ENCODE measurements at places on chromosomes 2 and 18.
A peak's percentile ranks its signal among the peaks of the same experiment; 100 is the strongest.

- no peak for DNase-seq
Observed at GRCh38 chr2:70477441-70477844, 76.2 kb downstream of the TGFA start.

DNA sequence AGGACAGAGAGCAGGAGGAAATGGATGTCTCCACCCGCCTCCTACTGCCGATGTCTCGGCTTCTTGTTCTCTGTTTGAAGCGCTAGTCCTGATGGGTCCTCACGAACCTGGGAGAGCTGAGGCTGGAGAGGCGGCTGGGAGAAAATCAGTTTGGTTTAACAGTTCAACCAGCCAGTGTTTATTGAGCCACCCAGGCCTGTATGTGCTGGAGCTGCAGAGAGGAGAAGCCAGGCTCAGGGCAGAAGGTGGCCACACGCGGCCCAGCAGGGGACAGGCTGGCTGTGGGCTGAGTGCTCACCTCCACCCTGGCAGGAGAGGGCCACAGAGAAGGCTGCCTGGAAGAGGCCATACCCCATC lies 202.1 kb downstream of the CYP26B1 start:
- no peak for DNase-seq

DNA sequence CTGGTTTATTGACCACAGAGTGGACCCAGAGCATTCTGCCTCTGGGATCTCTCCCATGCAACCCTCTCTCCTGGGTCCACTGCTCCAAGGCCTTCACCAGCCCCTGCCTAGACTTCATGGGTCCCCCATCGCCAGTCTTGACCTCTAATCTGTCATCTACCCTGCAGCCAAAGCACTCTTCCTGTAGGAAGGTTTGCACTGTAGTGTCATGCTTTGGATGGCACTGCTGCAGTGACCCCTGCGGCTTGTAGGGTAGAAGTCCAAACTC lies 41.7 kb downstream of the MYO7B start:
- DNase-seq = no peak

- DNase-seq = peak; percentile 57
Observed at GRCh38 chr2:85585781-85586105, 1.5 kb downstream of the VAMP5 start.

DNA sequence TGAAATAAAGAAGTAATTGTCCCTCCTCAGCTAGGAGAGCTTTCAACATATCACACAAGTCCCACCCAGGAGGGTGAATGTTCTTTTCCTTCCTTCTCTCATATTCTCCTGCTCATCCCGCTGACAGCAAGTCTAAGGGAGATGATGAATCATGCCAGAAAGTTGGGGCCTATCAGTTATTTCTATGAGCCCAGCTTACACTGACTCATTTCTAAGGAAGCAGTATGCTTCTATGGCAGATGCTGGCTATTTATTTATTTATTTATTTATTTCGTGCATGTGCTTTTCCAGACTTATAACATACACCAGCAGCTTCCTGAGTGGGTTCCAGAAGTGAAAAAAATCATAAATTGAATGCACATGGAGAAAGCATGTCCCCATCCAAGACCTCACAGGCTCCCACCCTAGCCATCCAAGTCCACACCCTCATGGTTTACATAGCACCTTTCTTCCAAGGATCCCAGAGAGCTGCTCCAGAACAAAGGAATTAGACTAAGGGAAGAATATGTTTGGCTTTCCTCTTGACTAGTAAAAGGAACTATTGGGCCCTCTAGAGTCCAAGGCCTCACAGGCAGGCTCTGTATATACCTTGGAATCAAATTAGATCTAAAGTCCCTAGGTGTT lies 1074.2 kb upstream of the ZEB2 start:
- DNase-seq = peak; percentile 49

GRCh38 chr18:49626842-49627467 lies 65.1 kb downstream of the LIPG start:
- no peak for DNase-seq

- peak; percentile 77 for DNase-seq
Observed at GRCh38 chr2:199985625-199986207, 30.3 kb downstream of the MAIP1 start.

- DNase-seq = peak; percentile 99
Observed at GRCh38 chr2:191927991-191928390, 81.1 kb upstream of the CAVIN2 start.

DNA sequence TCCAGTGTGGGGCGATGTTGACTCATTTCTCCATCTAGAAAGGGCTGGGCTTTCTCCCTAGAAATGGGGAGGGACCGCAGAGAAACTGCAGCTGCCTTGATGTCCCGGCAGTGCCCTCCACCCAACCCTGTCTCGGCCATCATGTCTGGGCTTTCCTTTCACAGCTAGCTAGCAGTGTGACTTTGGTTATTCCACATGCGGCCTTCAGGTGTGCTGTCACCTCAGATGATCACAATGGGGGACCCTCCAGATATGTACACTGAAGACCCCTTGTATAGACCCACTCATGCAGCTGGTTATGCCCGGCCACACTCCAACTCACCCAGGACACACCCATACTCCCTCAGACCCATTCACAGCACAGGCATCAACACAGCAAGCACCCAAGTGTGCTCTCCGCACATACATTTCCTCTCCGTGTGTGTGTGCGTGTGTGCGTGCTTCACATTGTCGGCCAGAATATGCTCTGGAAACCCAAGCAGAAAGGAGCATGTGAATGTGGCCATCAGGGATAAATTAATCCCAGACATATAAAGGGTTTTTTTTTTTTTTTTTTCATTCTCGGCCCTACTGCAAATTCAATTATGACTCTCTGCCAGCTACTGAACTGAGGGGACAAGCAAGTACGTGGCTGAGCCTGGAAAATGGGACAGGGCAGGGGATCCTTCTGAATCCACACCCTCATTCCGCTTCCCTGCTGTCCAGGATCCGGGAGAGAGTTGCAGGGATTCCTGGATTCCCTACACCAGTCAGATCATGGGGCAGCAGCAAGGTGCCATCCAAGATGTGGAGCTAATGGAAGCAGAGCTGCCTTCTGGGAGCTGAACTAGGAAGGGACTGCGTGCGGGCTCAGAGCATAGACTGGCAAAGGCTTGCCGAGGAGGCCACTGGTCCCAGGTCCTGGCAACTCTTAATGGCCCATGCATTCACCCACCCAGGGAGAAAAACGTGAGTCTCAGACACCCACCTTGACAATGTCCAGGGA lies 240.2 kb downstream of the DYSF start:
- DNase-seq = no peak

- DNase-seq = no peak
Observed at GRCh38 chr18:57931038-57931437, 113.0 kb upstream of the NEDD4L start.

GRCh38 chr2:171531291-171531690 lies 9.0 kb downstream of the CYBRD1 start:
- peak; percentile 79 for DNase-seq

DNA sequence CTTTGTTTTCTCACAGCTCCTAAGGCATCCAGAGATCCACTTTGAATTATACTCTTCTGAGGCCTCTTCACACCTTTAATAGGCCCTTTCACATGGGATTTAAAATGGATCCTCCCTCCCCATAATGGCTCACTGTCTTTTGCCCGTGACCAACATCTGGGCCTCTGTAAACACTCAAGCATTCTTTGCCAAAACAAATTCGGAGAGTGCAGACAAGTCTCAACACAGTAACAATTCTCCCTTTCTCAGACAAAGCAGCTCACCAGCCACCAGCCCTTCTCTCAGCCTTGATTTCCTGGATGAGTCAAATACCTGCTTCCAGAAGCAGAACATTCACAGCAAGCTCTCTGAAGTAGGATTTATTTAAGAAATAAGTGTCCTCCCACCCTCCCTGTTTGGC lies 14.0 kb upstream of the IMP4 start:
- peak; percentile 1 for DNase-seq

GRCh38 chr18:32711862-32712261 lies 61.0 kb downstream of the KLHL14 start:
- DNase-seq = no peak

DNA sequence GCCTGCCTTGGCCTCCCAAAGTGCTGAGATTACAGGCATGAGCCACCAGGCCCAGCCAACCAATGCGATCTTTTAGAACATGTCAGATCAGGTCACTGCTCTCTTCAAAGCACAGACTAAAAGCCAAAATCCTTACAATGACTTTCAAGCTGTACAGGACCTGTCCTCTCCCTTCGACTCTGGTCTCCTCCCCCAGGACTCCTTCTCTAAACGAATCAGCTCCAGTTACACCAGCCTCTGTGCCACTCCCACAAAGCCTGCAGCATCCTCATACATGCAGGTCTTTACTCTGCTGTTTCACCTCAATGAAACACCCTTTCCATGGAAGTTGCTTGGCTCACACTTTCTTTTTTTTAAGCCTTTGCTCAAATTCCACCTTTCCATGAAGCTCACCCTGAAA lies 436.0 kb downstream of the METTL4 start:
- DNase-seq = no peak

DNA sequence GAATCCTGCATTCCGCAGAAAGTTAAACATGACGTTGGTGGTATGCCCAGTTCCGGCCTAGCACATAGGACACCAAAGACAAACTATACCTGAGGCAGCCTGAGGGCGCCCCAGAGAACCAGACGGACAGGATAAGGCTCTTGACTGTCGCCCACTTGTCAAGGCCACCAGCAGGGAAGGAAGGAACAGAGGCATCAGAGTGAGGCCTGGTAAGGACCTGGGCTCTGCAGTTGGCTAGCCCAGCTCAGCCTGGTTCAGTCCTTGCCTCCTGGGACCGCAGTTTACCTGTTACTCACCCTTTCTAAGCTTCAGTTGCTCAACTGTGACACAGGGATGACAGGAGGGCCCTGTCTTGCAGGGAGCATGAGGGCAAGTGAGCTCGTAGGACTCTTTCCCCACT lies 82.1 kb downstream of the ACTR2 start:
- DNase-seq = no peak

DNA sequence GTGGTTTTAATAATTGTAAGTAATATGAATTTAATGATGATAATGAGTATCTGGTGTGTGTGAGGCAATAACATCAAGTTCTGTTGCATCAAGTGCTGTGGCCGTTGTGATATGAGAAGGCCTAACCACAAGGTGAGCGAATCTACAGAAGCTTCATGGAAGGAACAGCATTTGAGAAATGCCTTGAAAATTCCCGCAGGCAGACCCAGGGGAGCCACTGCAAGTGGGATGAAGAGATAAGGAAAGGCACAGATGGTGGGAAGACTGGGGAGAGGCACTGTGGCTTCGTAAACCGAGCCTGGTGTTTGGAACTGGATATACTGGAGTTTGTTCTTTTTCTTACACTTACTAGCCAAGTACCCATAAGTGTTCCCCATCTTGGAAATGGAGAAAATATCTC lies 357.5 kb downstream of the PTPRM start:
- no peak for DNase-seq

DNA sequence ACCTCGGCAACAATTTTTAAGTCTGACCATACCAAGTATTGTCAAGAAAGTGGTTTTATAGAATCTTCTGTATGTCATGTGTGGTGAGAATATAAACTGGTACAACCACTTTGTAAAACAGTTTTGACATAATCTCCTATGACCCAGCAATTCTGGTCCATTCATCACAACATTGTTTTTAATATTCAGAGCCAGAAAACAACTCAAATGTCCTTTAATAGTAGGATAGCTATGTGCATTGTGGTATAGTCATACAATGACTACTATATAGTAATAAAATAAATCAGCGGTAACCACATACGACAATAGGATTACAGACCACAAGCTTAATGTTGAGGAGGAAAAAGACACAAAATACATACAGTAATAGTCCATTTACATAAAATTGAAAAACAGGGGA lies 175.2 kb upstream of the SPATS2L start:
- no peak for DNase-seq

DNA sequence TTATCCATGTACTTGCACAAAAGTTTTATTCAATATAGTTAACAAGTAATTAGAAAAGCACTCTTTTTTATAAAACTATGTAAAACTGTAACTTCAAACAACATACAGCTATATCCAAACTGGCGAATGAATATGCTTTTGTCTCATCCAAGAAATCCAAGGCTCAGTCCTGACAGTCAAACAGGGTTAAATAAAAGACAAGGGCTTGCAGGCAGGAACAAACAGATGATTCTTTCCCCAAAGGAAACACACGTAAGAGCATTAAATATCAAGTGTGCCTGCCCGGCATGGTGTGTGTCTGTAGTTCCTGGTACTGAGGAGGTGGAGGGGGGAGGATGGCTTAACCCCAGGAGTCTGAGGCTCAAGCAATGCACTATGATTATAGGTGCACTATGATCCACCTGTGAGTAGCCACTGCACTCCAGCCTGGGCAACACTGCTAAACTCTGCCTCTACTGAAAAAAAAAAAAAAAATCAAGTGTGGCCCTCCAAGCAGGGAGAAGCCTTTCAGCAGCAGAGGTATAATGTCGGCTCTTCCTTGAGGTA lies 171.3 kb downstream of the DLGAP1 start:
- no peak for DNase-seq

- no peak for DNase-seq
Observed at GRCh38 chr2:136085453-136086209, 32.3 kb downstream of the CXCR4 start.

- DNase-seq = peak; percentile 53
Observed at GRCh38 chr2:101540518-101540917, 65.6 kb upstream of the RFX8 start.

DNA sequence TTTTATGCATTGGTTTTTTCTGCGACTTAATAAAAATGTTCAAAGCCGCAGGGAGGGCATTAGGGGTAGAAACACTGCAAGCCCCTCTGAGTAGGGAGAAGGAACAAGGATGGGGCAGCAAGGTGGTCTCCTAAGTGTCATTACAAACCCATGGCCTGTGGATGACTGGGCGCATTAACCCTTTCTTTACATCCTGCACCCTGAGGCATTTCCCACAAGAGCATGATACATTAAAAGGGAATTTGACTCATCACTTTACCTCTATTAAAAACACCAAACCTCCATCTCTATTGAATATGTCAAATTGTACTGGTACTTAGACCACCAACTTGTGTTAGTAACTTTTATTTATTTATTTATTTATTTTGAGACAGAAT lies 112.5 kb downstream of the VIT start:
- DNase-seq = no peak

DNA sequence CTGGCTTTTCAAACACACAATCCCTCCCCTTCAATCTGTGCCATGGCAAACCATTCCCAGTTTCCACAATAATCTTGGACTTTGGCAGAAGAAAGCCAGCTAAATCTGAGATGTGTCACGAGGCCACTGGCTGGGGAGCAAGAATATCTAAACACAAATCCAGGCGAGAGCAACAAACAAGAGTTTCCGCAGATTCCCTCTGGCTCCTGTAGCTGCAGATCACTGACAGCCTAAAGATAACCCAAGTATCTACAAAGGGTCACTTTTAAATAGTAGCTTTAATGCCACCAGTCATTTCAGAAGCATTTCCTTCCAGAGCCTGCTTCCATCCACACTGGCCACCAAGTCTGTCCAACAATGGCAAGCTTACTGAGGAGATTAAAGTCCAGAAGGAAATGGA lies 86.9 kb downstream of the ACVR1 start:
- no peak for DNase-seq

GRCh38 chr18:14098428-14098827 lies 33.8 kb downstream of the ZNF519 start:
- no peak for DNase-seq

GRCh38 chr2:240622060-240622411 lies 3.2 kb upstream of the GPR35 start:
- no peak for DNase-seq

DNA sequence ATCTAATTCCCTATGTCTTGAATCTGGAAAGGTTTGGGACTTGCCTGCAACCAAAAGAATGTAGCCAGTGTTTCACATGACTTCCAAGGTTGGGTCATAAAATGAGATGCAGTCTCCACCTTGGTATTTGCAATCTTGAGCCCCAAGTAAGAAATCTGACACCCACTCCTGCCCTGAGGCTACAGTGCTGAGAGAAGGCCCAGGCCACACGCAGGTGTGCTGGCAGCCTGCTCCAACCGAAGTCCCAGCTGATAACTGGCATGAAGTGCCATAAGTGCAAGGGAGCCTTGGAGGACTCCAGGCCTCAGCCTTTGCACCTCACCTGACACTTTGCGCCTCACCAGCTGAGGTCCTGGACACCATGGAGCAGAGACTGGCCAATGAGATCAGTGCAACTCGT lies 182.7 kb downstream of the ANAPC1 start:
- peak; percentile 69 for DNase-seq

All from renal cortical epithelial cell (primary cell).